ENCODE measurements at places on chromosomes 7 and 10.

GRCh38 chr10:49150426-49150825 is 16.6 kb upstream of the FAM170B start:
- no peak for DNase-seq
- no peaks in the 10 kb centered on the region for H3K27me3 ChIP-seq
- H3K4me1 ChIP-seq: no peaks in the 10 kb centered on the region
- H3K36me3 ChIP-seq: no peaks in the 10 kb centered on the region

DNA sequence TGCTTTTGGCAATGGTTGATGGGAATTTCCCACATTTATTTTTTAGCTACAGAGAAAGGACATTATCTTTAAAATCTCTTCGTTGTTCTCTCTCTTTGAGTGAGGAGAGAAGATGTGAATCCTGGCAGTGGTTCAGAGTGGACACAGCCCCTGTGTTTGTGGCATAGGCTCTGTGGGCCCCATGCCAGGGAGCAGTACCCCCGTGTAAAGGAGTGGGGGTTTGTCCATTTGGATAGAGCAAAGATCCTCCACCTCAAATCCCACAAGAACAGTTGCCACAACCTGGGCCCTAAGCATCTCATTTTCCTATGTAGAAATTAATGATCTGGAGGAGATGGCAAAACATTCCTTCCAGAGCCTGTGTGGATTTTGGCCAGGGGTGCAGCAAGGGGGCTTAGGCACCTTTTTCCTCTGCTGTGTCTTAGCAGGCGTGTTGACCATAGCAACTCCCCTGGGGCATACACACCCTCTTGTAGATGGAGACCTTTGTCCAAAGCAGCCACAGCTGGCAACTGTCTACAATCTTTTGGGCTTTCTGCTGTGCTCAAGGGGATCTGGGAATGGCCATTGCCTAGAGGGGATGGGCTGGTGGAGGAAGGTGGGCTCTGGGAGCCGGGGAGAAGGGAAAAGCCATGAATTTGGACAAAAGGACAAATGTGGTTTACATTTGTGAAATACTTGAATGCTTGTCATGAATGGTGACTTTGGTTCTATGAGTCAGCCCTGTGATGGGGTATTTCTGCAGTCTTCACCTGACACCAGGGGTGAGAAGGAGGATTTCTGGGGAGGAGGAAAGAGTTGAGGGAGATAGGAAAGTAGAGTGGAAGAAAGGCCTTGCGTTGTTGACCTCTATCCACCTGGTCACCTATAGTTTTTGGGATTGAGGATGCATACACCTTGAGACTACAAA is 92.0 kb downstream of the TCF7L2 start:
- peaks cover 85% of the 10 kb centered on the region for H3K4me1 ChIP-seq
- no peaks in the 10 kb centered on the region for H3K27me3 ChIP-seq
- no peaks in the 10 kb centered on the region for H3K36me3 ChIP-seq
- no peak for DNase-seq
- H3K27ac ChIP-seq: peak overlapping the region; percentile 73

DNA sequence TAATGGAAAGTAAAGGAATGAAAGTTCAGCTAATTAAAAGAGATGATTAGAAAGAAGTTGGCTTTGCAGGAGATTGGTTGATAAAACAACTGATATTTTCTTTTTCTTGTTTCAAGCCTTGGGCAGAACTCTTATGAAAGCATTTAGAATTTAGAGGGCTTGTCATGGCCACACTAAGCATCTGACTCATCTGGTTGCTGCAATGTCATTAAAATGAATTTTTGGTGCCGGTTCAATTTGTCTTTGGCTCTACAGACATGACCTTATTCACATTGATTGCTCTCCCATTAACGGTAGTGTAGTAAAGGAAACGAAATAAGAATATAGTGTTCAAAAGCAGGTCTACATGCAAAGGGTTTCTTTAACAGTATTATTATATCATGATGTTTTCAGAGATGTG is 1012.4 kb upstream of the C7orf33 start:
- no peaks in the 10 kb centered on the region for H3K27me3 ChIP-seq
- no peak overlapping the region for H3K4me3 ChIP-seq
- H3K4me1 ChIP-seq: no peaks in the 10 kb centered on the region
- no peak overlapping the region for H3K27ac ChIP-seq
- H3K36me3 ChIP-seq: no peaks in the 10 kb centered on the region

GRCh38 chr10:100383251-100383650 is 36.2 kb downstream of the SCD start:
- no peak overlapping the region for H3K27ac ChIP-seq
- no peak for DNase-seq
- H3K4me3 ChIP-seq: no peak overlapping the region

DNA sequence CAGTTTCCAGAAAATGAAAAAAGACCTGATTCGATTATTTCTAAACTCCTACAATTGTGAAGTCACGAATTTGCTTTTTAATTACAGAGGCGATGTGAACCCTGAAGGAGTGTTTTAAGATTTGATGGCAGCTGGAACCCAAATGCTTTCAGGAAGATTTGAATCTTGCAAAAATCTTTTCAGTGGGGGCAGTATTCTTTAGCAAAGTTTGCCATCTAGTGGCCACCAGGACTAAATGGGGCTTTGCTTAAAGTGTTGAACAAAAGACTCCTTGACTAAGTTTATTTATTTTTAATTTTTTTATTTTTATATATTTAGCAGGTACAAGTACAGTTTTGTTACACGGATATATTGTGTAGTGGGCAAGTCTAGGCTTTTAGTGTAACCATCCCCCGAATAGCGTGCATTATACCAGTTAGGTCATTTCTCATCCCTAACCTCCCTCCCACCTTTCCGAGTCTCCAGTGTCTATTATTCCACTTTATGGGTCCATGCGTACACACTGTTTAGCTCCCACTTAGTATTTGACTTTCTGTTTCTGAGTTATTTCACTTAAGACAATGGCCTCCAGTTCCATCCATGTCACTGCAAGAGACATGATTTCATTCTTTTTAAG is 98.8 kb downstream of the CACNB2 start:
- peaks cover 4% of the 10 kb centered on the region for H3K36me3 ChIP-seq
- peak overlapping the region; percentile 51 for H3K27ac ChIP-seq
- peaks cover 23% of the 10 kb centered on the region for H3K4me1 ChIP-seq
- H3K27me3 ChIP-seq: no peaks in the 10 kb centered on the region
- H3K4me3 ChIP-seq: no peak overlapping the region
